Inflammatory macrophage (primary cell): ENCODE measurements at places on chromosomes 1 and 21.
A peak's percentile ranks its signal among the peaks of the same experiment; 100 is the strongest.

- peak; percentile 24 for DNase-seq
These were observed 107.1 kb downstream of the SPSB1 start for GRCh38 chr1:9399510-9400424.

DNA sequence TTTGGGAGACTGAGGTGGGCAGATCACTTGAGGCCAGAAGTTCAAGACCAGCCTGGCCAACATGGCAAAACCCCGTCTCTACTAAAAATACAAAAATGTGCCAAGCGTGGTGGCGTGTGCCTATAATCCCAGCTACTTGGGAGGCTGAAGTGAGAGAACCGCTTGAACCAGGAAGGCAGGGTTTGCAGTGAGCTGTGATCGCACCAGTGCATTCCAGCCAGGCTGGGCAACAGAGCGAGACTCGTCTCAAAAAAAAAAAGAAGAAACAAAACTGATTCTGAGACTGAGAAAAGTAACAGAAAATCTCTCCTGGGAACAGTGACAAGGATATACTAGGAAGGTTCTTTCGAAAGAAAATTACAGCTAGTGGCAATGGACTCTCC lies 20.9 kb downstream of the USP48 start:
- DNase-seq, result no peak

GRCh38 chr1:148158341-148159003 lies 6.4 kb upstream of the NBPF11 start:
- DNase-seq, result no peak

DNA sequence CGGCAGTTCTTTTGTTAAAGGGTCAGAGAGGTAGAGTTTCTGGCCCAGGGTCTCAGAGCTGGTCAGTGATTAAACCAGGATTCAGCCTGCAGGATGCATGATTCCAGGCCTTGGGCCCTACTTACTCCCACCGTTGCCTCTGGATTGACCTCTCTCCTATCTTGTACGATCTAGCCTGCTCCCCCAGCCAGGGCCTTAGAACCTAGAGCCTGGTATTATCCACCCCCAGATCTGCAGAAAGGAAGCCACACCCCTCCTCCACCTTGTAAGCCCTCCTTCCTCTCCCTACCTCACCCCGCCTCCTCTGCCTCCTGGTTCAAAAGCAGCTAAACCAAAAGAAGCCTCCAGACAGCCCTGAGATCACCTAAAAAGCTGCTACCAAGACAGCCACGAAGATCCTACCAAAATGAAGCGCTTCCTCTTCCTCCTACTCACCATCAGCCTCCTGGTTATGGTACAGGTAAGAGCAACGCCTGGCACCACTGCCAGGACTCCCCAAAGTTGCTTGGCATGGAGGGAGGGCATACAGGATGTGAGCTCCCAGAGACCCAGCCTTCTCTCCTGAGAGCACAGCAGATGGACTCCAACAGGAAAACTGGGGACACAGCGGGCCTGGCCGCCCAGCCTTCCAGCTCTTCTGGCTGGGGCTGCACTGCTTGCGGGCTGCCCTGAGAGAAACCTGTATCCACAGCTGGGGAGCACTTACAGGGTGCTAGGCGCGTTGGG lies at the start of gene CD52:
CD52 (plus strand) TSS at position 347 of the 726 bp plus-strand sequence; CDS start at position 407, 60 bp downstream.
- DNase-seq, result peak; percentile 75

DNA sequence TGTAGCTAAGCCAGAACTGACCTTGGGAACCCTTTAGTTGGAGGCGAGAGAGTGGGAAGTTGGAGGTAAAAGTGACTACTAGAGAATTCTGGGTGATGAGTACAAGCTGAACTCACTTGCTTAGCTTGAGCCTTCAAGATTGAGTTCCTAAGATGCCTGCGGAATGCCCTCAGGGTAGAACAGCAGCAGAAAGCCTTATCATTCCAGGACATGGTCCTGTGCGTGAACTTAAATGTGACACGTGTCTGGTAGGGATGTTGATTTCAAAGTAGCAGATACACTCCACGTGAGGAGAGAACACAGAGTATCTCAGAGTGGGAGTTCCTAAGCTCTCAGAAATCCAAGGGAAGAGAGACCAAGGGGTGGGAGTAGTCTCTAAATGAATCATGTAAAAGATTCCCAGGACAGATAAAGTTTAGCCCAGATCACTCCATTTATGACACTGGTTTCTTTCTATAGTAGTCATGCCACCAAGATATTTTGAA lies 60.1 kb downstream of the KCNK1 start:
- no peak for DNase-seq

DNA sequence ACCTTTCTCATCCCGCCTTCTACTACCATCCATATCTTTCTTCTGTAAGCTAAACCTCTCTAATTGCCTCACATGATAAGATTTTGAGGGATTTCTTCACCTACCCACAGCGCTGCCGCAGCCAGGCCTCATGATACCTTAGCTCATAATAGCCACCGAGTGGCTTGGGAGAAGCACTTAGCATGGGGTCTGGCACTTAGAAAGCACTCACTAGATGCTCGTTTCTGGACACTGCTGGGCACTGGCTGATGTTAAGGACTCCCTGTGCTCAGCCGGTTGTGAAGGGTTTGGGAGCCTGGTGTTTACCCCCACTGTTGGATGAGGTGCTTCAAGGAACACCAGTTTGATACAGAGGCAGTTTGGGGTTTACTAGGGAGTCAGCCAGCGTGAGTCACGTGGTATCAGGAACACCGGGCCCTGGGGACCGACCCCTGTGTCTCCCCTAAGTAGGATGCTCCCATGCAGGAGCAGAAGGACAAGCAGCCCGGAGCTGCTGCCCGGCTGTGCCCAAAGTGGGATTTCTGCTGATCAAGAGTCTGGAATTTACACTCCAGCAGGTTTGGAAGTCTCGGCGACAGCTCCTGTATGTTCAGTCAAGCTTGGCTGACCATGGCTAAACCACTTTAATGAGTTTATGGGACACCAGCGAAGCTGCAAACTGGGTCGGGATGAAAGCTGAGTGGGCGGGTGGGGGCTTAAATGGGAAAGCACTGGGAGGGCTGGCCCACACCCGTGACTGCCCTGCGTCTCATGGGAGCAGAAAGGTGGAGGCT lies 63.3 kb downstream of the GALNT2 start:
- DNase-seq, result no peak

- DNase-seq, result no peak
These were observed 367.0 kb upstream of the NEGR1 start for GRCh38 chr1:72649211-72649888.

- DNase-seq, result no peak
These were observed 30.0 kb downstream of the BATF3 start for GRCh38 chr1:212669600-212669999.

- DNase-seq, result no peak
These were observed 94.7 kb upstream of the ACTRT2 start for GRCh38 chr1:2926447-2927055.

DNA sequence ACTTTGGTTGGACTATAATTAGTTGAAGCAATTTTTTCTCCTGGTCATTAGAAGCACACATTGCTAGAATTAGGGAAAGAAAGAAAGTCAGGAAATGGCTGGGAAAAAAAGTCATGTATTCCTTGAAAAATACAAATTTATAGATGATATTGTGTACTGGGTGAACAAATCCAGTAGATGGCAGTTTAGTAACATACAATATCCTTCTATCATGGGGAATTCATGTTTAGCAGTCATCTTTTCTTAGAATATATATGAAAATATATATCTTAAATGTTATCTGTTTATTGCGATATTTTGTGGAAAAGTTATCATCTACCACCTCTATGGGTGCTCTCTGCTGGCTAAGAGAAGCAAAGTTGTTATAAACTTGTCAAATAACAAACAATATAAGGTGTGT lies 13.1 kb upstream of the ZRANB2 start:
- no peak for DNase-seq

- no peak for DNase-seq
These were observed 203.0 kb downstream of the SLC35F3 start for GRCh38 chr1:234107416-234108021.

DNA sequence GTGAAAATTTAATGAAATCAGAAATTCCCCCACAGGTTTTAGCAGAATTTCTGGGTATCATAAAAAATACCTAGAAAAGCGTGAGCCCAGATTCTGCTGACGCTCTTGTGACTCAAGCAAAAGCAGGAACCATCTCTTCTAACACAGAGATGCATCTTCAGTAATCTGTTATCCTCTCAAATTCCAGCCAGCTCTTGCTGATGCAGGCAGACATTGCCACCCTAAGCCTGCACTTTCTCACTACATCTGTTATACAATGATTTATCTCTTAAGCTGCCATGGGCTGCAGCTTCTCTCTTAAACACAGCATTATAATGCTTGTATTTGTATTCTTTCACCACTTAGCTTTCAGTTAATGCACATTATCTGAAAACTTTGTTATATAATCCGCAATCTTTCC lies 113.0 kb upstream of the RGS1 start:
- DNase-seq, result no peak

- DNase-seq, result no peak
These were observed 44.3 kb downstream of the PEX14 start for GRCh38 chr1:10519016-10519417.

DNA sequence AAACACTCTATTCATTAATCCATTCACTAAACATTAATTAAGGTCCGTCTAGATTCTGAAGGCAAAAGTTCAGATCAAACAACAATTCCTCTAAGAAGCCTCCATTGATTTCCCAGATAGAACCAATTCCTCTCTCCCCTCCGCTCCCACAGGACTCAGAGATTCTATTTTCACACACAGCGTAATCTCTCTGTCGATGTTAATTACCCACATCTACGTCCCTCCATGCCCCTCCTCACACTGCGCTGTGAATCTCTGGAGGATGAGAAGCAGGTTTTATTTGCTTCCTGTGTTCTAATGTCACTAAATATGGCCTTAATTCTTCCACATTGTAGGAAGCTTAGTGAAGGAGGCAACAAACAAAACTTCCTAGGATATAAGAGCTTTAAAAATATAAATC lies 306.7 kb downstream of the DSCAM start:
- DNase-seq, result no peak

- no peak for DNase-seq
These were observed 136.6 kb upstream of the CD34 start for GRCh38 chr1:208047476-208047934.

- no peak for DNase-seq
These were observed 240.7 kb downstream of the BARHL2 start for GRCh38 chr1:90476411-90476810.
